ENCODE measurements at places on chromosomes 7 and 10. TPM values are rescaled to one million over a fixed set of nuclear protein-coding genes. Genes with fewer than 3 reads are reported as not detected.

- no peak for DNase-seq
Measured at GRCh38 chr7:4268040-4268965, 413.8 kb upstream of the FOXK1 start.

LIPK gene
- total RNA-seq: not detected

DNAJC12 gene
- 12.3 TPM for total RNA-seq

DNA sequence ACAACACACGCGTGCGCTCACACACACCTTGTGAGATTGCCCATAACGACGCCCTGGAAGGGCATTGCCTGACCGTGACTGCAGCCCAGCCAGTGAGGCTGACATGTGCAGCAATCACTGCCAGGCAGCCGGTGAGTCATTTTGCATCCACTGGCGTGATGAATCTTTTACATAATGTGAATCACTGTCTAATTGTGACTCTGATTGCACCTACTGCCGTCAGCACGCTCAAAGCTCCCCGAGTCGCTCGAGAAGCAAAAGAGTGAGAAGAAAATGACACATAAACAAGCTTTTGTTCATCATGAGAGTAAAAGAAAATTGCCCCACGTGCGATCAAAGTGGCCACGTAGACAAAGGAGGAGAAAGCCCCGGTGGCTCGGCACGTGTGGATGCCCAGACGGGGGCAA is 117.4 kb upstream of the PFKP start:
- no peak for DNase-seq
